Effector memory CD8-positive, alpha-beta T cell (primary cell): ENCODE measurements at places on chromosomes 4 and X.

GRCh38 chr4:148059617-148060180 is 327.8 kb downstream of the ARHGAP10 start:
- H3K27me3 ChIP-seq = no peaks in the 10 kb centered on the region
- peak overlapping the region; percentile 89 for H3K27ac ChIP-seq
- peaks cover 52% of the 10 kb centered on the region for H3K4me1 ChIP-seq
- no peak for DNase-seq
- H3K36me3 ChIP-seq = peaks cover 19% of the 10 kb centered on the region

GRCh38 chr4:111697176-111697942 is 447.9 kb upstream of the FAM241A start:
- DNase-seq = no peak
- no peak overlapping the region for H3K27ac ChIP-seq
- H3K36me3 ChIP-seq = no peaks in the 10 kb centered on the region
- no peaks in the 10 kb centered on the region for H3K27me3 ChIP-seq

- H3K36me3 ChIP-seq = no peaks in the 10 kb centered on the region
- H3K4me3 ChIP-seq = no peak overlapping the region
- DNase-seq = no peak
- H3K27ac ChIP-seq = no peak overlapping the region
These were observed 126.5 kb upstream of the WDFY3 start for GRCh38 chr4:85092943-85093342.

DNA sequence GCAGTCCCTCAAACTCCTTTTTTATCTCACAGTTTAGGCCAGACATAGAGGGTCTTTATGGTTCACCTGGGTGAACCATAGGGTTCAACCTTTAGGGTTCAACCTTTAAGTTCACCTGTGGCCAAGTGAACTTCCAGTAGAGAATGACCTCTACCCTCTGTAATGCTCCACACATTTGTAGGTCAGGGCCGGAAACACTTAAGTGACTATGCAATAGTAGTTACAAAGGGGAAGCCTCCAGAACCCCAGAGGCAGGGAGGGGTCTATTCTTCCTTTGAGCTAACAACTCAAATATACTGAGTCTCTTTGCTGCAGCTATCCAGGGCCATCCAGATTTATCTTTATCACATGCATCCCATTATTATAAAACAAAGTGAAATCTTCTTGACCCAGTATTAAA is 100.0 kb downstream of the LARP1B start:
- H3K27me3 ChIP-seq = no peaks in the 10 kb centered on the region
- H3K4me1 ChIP-seq = no peaks in the 10 kb centered on the region
- no peak overlapping the region for H3K27ac ChIP-seq
- no peak for DNase-seq
- no peak overlapping the region for H3K4me3 ChIP-seq

GRCh38 chr4:14841801-14842768 is 160.2 kb upstream of the CPEB2 start:
- no peak overlapping the region for H3K4me3 ChIP-seq
- H3K27me3 ChIP-seq = no peaks in the 10 kb centered on the region
- no peaks in the 10 kb centered on the region for H3K36me3 ChIP-seq
- no peak for DNase-seq
- H3K27ac ChIP-seq = no peak overlapping the region

DNA sequence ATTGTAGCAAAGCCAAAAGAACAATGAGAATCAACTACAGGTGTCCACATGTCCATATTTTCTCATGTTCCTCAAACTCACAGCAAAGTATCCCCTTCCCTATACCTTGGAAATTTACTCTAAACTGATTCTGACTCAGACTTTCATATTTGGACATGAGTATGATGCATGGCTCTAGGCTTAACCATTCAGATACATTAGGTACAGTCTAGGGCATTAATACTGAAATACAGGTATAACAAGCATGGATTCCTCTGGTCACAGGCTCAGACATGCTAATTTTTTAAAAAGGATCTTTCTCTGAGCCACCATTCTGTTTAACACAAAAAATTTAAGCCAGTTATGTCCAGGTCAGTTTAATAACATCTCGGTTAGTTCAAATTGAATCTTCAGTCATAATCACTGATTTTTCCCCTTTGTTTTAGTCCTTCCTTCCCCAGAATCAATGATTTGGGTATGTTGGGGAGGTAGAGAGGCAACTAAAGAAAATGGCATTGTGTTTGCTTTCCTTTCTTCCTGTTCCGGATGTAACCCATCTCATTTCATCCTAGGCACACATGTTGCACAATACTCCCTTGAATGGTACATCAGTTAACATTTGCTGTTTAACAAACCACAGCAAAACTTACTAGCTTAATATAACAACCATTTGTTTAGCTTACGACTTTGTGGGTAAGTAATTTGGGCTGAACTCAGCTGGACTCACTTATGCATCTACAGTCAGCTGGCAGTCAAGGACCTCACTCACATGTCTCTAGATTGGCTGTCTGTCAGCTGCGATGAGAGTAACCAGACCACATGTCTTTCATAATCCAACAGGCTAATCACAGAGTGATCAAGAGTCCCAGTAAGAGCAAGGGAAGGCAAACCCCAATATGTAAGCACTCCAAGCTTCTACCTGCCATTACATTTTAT is 75.3 kb upstream of the GRIA3 start:
- no peaks in the 10 kb centered on the region for H3K4me1 ChIP-seq
- H3K4me3 ChIP-seq = no peak overlapping the region

GRCh38 chr4:77662396-77662795 is 56.8 kb downstream of the CXCL13 start:
- peaks cover 5% of the 10 kb centered on the region for H3K27me3 ChIP-seq
- no peaks in the 10 kb centered on the region for H3K4me1 ChIP-seq
- no peaks in the 10 kb centered on the region for H3K36me3 ChIP-seq
- DNase-seq = no peak
- H3K27ac ChIP-seq = no peak overlapping the region
- no peak overlapping the region for H3K4me3 ChIP-seq

- H3K27me3 ChIP-seq = no peaks in the 10 kb centered on the region
- H3K4me1 ChIP-seq = peaks cover 4% of the 10 kb centered on the region
- peaks cover 5% of the 10 kb centered on the region for H3K36me3 ChIP-seq
- no peak for DNase-seq
- no peak overlapping the region for H3K4me3 ChIP-seq
These were observed 7.6 kb downstream of the MAD2L1 start for GRCh38 chr4:120059036-120059435.

DNA sequence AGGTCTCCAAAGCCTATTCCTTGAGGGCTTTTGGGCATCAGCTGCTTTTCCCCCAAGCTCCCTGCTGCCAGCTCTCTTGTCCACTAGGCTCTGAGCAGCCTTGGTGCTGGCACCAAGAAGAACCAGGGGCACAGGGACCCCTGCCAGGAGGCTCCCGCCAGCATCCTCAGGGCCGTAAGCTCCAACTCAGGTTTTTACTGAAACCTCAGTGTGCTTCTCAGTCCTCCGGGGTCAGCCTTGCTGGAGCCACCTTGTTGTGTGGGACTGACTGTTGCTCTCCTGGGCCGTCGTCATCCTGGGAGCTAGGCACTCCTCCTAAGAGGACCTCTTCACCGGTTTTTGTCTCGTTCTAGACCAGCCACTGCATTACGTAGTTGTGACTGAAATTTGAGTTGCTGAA is 38.9 kb downstream of the NOP14 start:
- DNase-seq = no peak
- peaks cover 57% of the 10 kb centered on the region for H3K36me3 ChIP-seq

- no peak overlapping the region for H3K27ac ChIP-seq
- H3K4me1 ChIP-seq = peaks cover 35% of the 10 kb centered on the region
- DNase-seq = no peak
- no peaks in the 10 kb centered on the region for H3K27me3 ChIP-seq
These were observed 5.8 kb downstream of the RPS4X start for GRCh38 chrX:72271091-72271788.

DNA sequence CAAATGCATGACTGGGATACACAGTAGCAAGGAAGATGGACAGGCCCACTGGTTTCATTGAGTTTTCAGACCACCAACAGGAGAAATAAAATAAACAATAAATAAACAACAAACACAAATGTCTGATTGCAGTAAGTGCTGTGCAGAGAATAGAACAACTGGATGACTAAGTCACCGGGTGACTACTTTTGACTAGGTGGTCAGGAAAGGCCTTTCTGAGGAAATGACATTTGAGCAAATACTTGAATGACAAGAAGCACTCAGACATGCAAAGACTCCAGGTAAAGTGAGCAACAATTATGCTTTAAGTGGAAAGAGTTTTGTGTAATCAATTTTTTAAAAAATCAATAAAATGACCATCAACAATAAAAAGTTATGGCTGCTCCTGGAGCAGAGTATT is 137.7 kb downstream of the BTC start:
- H3K36me3 ChIP-seq = no peaks in the 10 kb centered on the region
- no peak overlapping the region for H3K4me3 ChIP-seq
- no peaks in the 10 kb centered on the region for H3K4me1 ChIP-seq
- no peak overlapping the region for H3K27ac ChIP-seq
- DNase-seq = no peak
- no peaks in the 10 kb centered on the region for H3K27me3 ChIP-seq

DNA sequence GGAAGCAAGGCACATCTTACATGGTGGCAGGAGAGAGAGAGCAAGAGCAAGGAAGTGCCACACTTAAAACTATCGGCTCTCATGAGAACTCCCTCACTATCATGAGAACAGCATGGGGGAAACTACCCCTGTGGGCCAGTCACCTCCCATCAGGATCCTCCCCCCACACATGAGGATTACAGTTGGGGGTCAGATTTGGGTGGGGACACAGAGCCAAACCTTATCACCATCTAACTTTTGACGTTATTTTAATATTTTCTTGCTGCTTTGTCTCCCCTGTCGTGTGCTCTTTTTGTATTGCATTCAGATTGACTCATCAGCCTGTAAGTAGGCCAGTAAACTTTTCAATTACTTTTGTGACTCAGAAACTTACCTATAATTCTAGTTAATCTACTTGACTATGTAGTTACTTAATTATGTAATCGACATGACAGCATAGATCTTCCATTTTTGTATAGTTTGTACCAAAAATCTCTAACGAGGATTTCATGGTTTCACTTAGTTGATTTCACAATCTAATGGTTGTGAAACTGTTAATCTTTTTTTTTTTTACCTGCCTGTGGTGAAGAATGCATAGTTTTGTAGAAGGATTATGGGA is 18.3 kb downstream of the STIM2 start:
- peaks cover 49% of the 10 kb centered on the region for H3K4me1 ChIP-seq
- H3K27me3 ChIP-seq = no peaks in the 10 kb centered on the region
- H3K4me3 ChIP-seq = peak overlapping the region; percentile 48
- peak overlapping the region; percentile 96 for H3K27ac ChIP-seq

GRCh38 chr4:186839122-186840037 is 115.7 kb upstream of the FAT1 start:
- no peak overlapping the region for H3K4me3 ChIP-seq
- H3K4me1 ChIP-seq = no peaks in the 10 kb centered on the region
- H3K27ac ChIP-seq = no peak overlapping the region
- no peaks in the 10 kb centered on the region for H3K27me3 ChIP-seq

DNA sequence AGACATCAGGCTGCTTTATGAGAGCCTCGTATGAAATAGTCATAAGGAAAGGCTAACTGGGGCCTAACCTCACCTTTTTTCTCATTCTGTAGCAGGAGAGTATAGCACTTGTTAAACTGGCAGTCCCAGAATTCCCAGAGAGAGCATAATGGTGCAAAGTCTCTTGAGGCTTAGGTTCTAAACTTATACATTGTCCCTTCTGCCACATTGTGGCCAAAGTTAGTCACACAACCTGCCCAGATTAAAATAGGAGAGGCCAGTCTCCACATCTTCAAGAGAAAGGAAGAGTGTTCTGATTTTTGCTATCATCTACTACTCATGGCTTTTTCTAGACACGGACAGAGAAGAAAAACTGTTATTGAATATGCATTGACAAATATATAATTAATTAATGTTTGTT is 1588.9 kb upstream of the PCDH7 start:
- no peak for DNase-seq
- no peak overlapping the region for H3K27ac ChIP-seq
- no peak overlapping the region for H3K4me3 ChIP-seq
- H3K36me3 ChIP-seq = no peaks in the 10 kb centered on the region

- no peaks in the 10 kb centered on the region for H3K36me3 ChIP-seq
- H3K4me1 ChIP-seq = no peaks in the 10 kb centered on the region
- no peak overlapping the region for H3K27ac ChIP-seq
- DNase-seq = no peak
- H3K4me3 ChIP-seq = no peak overlapping the region
These were observed 44.8 kb downstream of the BANK1 start for GRCh38 chr4:101835121-101835904.

GRCh38 chr4:138749303-138749702 is 266.3 kb upstream of the NOCT start:
- no peaks in the 10 kb centered on the region for H3K4me1 ChIP-seq
- H3K27me3 ChIP-seq = no peaks in the 10 kb centered on the region
- no peak overlapping the region for H3K27ac ChIP-seq
- no peak for DNase-seq
- no peak overlapping the region for H3K4me3 ChIP-seq
- H3K36me3 ChIP-seq = no peaks in the 10 kb centered on the region

- no peaks in the 10 kb centered on the region for H3K4me1 ChIP-seq
- no peak overlapping the region for H3K27ac ChIP-seq
- H3K27me3 ChIP-seq = no peaks in the 10 kb centered on the region
- no peak overlapping the region for H3K4me3 ChIP-seq
- DNase-seq = no peak
These were observed 32.9 kb downstream of the CXCL1 start for GRCh38 chr4:73902038-73902637.

- no peak overlapping the region for H3K4me3 ChIP-seq
- H3K4me1 ChIP-seq = peaks cover 10% of the 10 kb centered on the region
- no peak for DNase-seq
- no peaks in the 10 kb centered on the region for H3K27me3 ChIP-seq
These were observed 142.9 kb downstream of the TMEM164 start for GRCh38 chrX:110145854-110146253.

DNA sequence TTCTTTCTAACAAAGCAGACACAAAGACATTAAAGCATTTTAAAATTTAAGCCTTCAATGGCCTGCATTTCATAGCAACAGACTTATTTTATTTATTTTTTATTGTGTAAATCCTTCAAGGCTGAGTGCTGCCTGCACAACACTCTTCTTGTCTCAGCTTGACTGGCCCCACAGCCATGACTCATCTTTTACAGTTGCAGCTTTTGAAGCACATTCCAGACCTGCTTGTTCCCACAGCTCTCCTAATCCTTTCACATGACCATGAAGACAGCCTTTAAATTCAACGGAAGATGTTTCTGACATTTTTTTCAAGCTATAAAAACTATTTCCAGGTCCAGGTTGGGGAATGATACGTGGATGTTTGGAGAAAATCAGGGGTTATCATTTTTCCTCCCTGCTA is 276.9 kb upstream of the TACR3 start:
- no peak overlapping the region for H3K27ac ChIP-seq
- no peaks in the 10 kb centered on the region for H3K4me1 ChIP-seq

- H3K4me1 ChIP-seq = no peaks in the 10 kb centered on the region
- no peak overlapping the region for H3K27ac ChIP-seq
- H3K27me3 ChIP-seq = no peaks in the 10 kb centered on the region
- H3K4me3 ChIP-seq = no peak overlapping the region
- DNase-seq = no peak
These were observed 281.9 kb upstream of the HS3ST1 start for GRCh38 chr4:11710453-11711093.

GRCh38 chr4:98166731-98167041 is 23.4 kb upstream of the STPG2 start:
- H3K4me1 ChIP-seq = peaks cover 4% of the 10 kb centered on the region
- no peak overlapping the region for H3K27ac ChIP-seq
- H3K27me3 ChIP-seq = no peaks in the 10 kb centered on the region
- DNase-seq = no peak
- H3K36me3 ChIP-seq = no peaks in the 10 kb centered on the region

GRCh38 chr4:7295911-7296660 is 103.7 kb downstream of the SORCS2 start:
- H3K4me3 ChIP-seq = no peak overlapping the region
- H3K36me3 ChIP-seq = no peaks in the 10 kb centered on the region
- peaks cover 31% of the 10 kb centered on the region for H3K27me3 ChIP-seq
- H3K4me1 ChIP-seq = no peaks in the 10 kb centered on the region
